ENCODE measurements at places on chromosomes 13 and 19.
A peak's percentile ranks its signal among the peaks of the same experiment; 100 is the strongest.

GRCh38 chr19:19559931-19560330 lies 21.9 kb downstream of the CILP2 start:
- no peak for DNase-seq

DNA sequence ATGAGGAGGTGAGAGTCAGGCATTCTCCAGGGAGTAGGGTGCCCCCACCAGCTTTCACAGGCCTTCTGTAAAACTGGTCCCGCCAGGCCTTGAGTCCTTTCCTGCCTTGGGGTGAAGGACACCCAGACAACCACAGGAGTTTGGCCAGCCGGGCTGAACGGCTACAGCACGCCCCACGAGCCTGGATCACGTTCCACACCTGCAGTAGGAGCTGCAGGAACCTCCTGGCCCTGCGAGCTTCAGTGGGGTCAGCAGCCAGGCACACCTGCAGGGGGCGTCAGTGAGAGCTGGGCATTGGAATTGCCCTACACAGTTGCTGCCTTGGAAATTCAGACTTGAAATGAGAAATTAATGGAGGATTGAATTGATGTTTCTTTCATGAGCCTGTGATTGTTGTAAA lies 45.7 kb downstream of the COL4A2 start:
- DNase-seq = no peak

DNA sequence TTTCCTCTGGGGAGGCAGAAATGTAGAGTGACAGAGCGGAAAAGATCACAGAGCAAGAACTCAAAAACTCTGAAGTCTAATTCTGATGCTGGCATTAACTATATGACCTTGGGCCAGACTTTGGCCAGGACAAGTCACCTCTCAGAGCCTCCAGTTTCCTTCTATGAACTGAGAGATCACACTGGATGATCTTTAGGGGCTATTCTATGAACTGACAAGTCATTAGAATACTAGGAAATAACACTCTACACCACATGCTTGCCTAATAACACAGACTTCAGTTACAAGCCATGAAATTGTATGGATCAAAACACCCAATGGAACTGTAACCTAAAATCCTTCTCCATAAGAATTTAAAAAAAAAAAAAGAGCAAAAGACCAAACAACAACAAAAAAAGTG lies 16.9 kb downstream of the SLC25A30 start:
- DNase-seq = no peak

DNA sequence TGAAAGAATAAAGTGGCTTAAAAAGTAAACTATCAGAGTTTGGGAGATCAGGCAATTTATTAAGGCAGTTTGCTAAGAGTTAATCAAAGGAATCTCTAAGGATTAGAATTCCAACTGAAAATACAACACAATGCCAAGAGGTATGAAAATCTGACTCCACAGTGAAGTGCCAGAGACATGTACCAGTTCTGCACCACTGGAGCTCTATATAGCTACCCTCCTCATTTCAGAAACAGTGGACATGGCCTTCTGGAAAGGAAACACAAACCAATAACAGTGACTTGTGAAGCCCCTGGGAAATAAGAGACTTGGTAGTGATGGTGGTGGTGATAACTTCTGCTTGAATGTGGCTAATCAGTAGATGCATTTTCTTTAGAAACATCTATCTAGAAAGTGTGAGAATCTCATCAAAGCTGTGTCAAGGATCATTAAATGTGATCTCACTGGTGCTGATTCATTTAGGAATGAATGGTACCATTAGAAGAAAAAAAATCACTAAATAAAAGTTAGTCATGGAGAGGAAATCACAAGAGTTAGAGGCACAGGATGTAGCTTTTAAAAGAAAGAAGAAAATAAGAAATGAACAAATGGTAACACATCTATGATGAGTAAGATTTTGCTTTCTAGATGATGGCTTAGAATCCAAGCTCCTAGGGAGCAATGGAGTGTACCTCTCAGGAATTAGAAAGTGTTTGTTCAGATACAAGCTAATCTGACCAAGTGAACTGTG lies 20.1 kb upstream of the N4BP2L1 start:
- DNase-seq = no peak

DNA sequence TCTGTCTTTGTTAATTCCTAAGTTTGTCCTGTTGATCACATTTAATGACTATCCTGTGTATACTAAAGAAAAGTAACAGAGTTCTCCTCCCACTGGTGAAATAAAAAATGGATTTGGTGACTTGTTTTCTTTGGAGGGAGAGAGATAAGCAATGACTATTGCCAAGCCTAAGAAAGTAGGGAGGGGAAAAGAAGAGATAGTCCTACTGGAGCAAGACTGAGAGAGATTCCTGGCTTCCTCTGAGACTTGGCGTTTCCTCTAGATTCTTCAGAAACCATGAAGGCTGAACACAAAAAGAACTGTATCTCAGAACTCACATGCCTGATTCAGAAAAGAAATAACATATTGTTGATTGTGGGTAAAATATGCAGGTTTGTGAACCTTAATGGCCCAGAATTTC lies 406.5 kb downstream of the FOXO1 start:
- no peak for DNase-seq

GRCh38 chr13:62433660-62434059 lies 1018.0 kb upstream of the PCDH20 start:
- no peak for DNase-seq

- DNase-seq = no peak
Observed at GRCh38 chr19:34692549-34692948, 15.1 kb downstream of the ZNF302 start.

DNA sequence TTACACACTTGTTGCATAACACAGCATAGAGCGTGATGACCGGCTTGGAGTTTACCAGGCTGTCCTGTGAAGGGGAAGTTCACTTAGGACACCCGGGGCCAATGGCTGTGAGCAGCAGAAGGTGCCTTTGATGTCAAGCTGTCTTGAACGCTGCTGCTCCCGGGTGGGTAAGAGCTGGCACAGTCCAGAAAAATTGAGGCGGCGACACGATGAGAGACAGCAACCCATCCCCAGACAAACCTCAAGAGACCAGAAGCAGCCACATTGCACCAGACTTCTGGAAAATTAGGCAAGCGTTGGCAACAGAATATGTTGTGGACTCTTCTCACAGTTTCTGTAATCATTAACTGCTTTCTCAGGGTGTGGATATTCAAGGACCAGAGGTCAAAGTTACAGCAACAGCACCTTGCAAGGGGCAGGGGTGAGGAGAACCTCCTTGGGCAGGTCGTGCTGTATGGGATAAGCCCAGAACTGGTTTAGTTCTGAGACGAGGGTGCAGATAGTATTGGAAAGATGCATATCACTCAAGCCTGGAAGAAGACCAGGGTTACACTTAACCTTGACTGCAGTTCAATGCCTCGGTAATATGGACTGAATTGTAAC lies 10.1 kb downstream of the NFILZ start:
- peak; percentile 43 for DNase-seq

- no peak for DNase-seq
Observed at GRCh38 chr13:113105921-113106452, 396 bp downstream of the F7 start.

GRCh38 chr19:8322638-8322997 lies 1.3 kb downstream of the RPS28 start:
- DNase-seq = no peak

DNA sequence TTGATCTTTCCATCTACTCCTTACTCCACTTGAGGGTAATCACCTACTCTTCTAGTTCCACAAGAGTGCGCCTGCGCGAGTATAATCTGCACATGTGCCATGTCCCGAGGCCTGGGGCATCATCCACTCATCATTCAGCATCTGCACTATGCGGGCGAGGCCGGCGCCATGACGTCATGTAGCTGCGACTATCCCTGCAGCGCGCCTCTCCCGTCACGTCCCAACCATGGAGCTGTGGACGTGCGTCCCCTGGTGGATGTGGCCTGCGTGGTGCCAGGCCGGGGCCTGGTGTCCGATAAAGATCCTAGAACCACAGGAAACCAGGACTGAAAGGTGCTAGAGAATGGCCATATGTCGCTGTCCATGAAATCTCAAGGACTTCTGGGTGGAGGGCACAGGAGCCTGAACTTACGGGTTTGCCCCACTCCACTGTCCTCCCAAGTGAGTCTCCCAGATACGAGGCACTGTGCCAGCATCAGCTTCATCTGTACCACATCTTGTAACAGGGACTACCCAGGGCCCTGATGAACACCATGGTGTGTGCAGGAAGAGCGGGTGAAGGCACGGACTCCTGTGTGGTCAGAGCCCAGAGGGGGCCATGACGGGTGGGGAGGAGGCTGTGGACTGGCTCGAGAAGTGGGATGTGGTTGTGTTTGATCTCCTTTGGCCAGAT lies 2.7 kb upstream of the KLK2 start:
- no peak for DNase-seq

DNA sequence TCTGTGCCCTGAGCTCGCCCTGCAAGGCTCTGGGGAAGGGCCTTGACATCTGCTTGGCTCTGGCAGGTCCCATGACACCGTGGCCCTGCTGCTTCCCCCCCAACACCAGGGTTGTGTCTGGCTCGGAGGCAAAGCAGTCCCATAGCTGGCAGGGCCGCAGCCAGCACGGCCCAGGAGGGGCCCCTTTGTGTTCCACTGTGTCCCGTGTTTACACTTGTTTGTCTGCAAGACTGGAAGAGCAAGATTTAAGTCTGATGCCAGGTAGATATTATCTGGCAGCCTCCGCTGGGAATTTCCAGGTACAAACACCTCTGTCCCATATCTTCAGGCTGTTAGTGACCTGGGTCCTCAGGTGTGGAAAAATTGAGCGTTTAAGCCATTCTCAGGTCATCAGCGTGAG lies 44.3 kb downstream of the MCF2L start:
- DNase-seq = no peak

- no peak for DNase-seq
Observed at GRCh38 chr13:30181888-30182651, 125.3 kb downstream of the KATNAL1 start.

GRCh38 chr13:98563071-98563470 lies 13.8 kb downstream of the STK24 start:
- no peak for DNase-seq

DNA sequence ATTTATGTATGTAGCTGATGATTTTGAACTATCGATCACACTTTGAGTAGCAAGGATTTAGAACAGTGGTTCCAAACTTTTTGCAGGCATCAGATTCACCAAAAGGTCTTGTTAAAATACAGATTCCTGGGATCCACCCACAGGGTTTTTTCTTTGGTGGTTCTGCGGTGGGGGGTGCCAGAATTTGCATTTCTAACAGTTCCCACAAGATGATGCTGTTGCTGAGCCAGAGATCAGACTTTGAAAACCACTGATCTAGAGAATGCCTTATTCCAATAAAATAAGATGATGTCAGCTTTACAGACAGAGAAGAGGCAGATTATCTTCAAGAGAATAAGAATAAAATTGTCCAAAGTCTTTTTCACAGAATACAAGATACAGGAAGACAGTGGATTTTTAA lies 80.9 kb upstream of the SHISA2 start:
- no peak for DNase-seq

DNA sequence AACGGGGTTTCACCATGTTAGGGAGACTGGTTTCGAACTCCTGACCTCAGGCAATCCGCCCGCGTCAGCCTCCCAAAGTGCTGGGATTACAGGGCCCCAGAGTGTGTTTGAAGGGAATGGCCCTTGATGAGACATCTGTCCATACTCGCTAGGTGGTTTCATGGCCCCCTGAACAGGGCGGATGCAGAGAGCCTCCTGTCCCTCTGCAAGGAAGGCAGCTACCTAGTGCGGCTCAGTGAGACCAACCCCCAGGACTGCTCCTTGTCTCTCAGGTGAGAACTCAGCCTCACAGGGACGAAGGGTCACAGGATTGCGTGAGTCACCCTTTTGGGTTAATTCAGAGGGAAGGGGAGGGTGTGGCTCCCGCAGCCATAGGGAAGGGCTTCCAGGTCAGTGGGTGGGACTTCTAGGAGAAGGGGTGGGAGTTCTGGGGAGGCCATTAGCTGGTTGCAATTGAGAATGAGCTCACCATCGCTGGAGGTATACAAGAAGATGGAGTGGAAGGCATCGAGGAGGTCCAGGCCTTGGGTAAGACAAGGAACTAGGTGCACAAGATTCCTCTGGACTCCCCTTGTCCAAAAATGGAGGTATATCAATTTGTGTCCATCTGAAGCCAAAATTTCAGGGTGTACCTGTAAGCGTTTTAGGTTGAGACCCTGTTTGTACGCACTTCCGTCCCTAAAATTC lies 9.2 kb downstream of the SHD start:
- no peak for DNase-seq

DNA sequence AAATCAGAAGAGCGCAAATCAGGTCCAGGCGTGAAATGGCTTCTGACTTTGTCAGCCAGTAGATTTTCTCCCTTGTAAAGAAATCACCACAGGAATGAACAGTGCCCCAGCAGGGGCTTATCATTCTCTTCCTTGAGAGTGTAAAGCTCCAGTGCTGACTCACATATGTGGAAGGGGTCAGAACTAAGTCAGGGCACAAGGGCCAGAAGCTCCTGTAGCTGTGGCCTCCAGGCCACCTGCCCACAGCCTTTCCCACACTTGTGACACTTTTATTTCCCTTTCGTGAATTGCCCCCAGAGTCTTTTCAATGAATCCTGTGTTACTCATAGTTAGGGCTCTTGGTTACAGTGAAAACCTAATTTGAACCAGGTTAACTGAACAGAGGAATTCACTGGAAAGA lies 99.6 kb downstream of the SUCLA2 start:
- DNase-seq = no peak

- no peak for DNase-seq
Observed at GRCh38 chr19:49338023-49338677, 2.9 kb downstream of the CD37 start.

DNA sequence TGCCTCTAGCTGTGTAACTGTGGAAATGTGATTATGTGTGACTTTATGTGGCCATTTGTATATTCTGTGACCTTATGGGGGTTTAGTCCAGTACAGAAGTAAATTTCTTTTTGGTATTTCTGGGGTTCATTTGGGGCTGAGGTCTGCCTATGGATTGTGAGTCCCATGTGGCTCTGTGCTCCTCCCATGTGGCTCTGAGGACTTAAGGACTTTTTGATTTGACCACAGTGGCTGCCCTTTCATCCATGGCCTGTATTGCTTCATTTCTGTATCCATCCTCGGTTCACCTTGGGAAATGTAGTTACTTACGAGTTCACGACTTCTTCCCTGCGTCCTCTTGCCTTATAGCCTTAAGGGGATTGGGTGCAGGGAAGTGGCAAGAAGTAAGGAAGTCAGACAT lies 1.0 kb downstream of the ZNF420 start:
- DNase-seq = no peak

- DNase-seq = peak; percentile 77
Observed at GRCh38 chr19:47813304-47813994, 8.3 kb upstream of the CRX start.

- DNase-seq = no peak
Observed at GRCh38 chr13:51479199-51479523, 26.3 kb upstream of the INTS6 start.

- no peak for DNase-seq
Observed at GRCh38 chr19:33864311-33864850, 67.7 kb downstream of the KCTD15 start.

GRCh38 chr19:17441241-17442021 lies 7.0 kb downstream of the TMEM221 start:
- no peak for DNase-seq

DNA sequence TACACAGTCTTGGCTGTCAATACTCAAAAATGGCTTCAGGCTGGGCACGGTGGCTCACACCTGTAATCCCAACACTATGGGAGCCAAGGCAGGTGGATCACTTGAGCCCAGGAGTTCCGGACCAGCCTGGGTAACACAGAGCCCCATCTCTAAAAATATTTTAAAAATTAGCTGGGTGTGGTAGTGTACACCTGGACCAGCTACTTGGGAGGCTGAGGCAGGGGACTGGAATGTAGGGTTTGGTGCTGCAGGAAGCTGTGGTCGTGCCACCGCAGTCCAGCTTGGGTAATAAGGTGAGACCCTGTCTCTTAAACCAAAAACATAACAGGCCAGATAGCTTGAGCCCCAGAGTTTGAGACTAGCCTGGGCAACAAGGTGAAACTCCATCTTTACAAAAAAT lies 6.7 kb upstream of the CHERP start:
- DNase-seq = no peak
